Heart right ventricle (tissue), 16 donors: ENCODE measurements at places on chromosomes 12 and 14. TPM values are rescaled to one million over a fixed set of nuclear protein-coding genes. Genes with fewer than 3 reads are reported as not detected.

- no peaks in the 10 kb centered on the region for H3K27me3 ChIP-seq
- no peak overlapping the region for H3K27ac ChIP-seq
- no peaks in the 10 kb centered on the region for H3K36me3 ChIP-seq
- no peak overlapping the region for H3K4me3 ChIP-seq
- no peak for DNase-seq
- peaks cover 26% of the 10 kb centered on the region for H3K4me1 ChIP-seq
Measured at GRCh38 chr12:20555771-20556170, 139.4 kb upstream of the SLCO1C1 start.

DNA sequence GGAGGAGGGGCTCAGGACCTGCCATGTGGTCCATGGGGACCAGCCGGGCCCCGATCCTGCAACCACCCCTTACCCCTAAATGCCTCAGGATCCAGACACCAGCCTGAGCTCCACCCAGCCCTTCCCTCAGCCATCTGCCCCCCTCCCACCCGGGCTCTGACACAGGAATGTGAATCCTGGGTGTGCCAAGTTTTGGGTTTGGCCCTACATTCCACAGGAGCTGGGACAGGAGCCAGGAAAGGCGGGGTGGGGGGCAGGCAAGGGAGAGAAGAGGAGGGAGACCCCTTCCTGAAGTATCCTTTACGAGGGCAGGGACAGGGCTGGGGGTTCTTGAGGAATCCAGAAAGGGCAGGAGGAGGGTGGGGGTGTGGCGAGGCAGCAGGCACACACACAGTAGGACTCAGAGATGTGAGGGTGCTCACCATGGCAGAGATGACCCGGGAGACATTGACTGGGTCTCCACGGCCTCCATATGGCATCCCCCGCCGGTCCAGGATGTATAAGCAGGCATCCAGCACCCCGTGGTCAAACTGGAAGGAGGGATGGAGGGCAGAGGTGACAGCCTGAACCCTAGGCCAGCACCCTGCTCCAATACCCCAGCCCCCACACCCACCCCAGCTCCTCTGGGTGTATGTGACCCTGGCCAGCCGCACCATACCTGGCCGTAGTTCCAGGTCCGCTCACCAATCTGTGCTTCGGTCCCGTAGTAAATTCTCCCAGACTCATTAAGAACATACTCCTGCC is 3.5 kb downstream of the TGM1 start:
- H3K27ac ChIP-seq, result no peak overlapping the region
- no peaks in the 10 kb centered on the region for H3K27me3 ChIP-seq
- H3K36me3 ChIP-seq, result no peaks in the 10 kb centered on the region
- no peak overlapping the region for H3K4me3 ChIP-seq
- H3K4me1 ChIP-seq, result no peaks in the 10 kb centered on the region

DNA sequence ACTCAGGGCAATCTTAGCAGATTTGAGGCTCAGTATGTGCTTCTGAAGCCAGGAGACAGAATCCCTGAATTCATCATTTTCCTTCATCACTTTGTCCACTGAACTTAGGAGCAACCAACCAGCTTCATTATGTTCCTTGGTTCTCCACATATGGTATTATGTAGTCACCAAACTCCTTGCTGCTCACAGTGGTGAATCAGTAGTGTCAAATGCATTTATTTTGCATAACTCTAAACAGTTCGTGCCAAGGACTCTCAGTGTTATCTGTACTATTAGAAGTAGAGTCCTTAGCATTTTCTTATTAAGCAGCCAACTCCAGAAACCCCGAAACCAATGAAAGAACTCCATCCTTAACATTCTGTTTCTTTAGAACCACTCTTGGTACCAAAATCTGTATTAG is 466.9 kb upstream of the RGS6 start:
- no peaks in the 10 kb centered on the region for H3K36me3 ChIP-seq
- no peaks in the 10 kb centered on the region for H3K4me1 ChIP-seq
- H3K4me3 ChIP-seq, result no peak overlapping the region
- no peaks in the 10 kb centered on the region for H3K27me3 ChIP-seq

GRCh38 chr12:129870136-129870535 is 33.7 kb downstream of the TMEM132D start:
- H3K4me3 ChIP-seq, result no peak overlapping the region
- H3K27ac ChIP-seq, result no peak overlapping the region
- no peaks in the 10 kb centered on the region for H3K27me3 ChIP-seq
- H3K36me3 ChIP-seq, result no peaks in the 10 kb centered on the region
- DNase-seq, result no peak

DNA sequence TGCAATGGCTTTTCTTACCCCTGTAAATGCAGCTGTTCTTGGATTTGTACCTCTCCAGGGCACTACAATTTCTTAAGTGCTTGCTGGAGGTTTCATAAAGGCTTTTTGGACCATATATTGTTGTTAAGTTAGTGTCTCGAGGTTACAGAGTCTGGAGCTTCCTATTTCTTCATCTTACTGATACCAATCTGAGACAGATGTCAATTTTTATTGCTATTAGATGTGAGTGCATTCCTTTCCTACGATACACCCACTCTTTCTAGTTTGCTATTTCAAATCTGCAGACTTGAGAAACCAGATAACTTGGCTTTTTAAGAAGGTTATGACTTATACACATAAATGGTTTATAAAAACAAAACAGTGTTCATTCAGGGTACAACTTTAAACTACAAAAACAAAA is 2.1 kb downstream of the NOXRED1 start:
- no peaks in the 10 kb centered on the region for H3K36me3 ChIP-seq
- no peaks in the 10 kb centered on the region for H3K27me3 ChIP-seq
- no peak for DNase-seq
- no peak overlapping the region for H3K27ac ChIP-seq
- no peak overlapping the region for H3K4me3 ChIP-seq

DNA sequence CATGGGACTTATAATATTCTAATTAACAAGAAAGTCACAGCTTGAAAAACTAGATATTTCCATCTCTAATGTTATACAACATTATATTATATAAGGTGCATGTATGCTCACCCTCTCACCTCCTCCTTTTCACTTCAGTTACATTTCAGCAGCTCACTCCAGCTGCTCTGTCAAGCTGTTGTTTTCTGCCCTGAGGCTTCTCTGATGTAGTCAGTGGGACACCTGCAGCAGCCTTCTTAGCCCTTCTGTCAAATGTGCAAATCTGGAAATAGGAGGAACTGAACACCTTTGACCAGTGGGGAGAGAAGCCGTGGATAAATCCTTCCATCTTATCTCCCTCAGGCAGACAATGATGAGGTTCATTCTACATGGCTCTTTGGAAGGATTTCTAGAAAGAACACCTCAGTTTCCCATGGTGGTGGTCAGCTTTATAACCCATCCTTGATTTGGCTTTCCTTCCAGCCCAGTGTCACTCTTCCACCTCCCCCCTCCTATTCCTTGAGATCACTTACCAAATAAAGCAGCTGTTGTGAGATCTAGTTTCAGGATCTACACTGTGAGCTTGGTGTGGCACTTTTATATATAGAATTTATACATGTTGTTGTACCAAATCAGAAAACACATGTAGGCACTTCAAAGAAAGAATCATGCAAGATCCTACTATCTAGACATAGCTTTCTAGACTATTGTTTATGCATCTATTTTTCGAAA is 79.6 kb upstream of the STK38L start:
- no peaks in the 10 kb centered on the region for H3K27me3 ChIP-seq
- no peak overlapping the region for H3K4me3 ChIP-seq
- no peaks in the 10 kb centered on the region for H3K4me1 ChIP-seq

DNA sequence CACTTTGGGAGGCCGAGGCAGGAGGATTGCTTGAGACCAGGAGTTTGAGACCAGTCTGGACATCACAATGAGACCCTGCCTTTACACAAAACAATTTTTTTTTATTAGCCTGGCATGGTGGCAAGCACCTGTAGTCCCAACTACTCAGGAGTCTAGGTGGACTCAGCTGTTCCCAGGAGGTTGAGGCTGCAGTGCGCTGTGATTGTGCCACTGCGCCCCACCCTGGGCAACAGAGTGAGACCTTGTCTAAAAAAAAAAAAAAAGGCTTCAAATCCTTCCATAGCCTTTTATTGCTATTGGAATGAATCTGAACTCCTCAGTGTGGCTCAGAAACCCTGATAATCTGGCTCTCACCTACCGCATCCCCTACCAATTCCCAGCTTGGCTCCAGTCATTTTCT is 26.1 kb downstream of the AK7 start:
- H3K4me1 ChIP-seq, result no peaks in the 10 kb centered on the region
- DNase-seq, result no peak
- no peaks in the 10 kb centered on the region for H3K36me3 ChIP-seq
- no peaks in the 10 kb centered on the region for H3K27me3 ChIP-seq
- H3K4me3 ChIP-seq, result no peak overlapping the region

- H3K4me3 ChIP-seq, result no peak overlapping the region
- no peak overlapping the region for H3K27ac ChIP-seq
- no peaks in the 10 kb centered on the region for H3K27me3 ChIP-seq
- DNase-seq, result no peak
- H3K36me3 ChIP-seq, result peaks cover 20% of the 10 kb centered on the region
- no peaks in the 10 kb centered on the region for H3K4me1 ChIP-seq
Measured at GRCh38 chr12:10243818-10244520, 31.3 kb downstream of the GABARAPL1 start.

DNA sequence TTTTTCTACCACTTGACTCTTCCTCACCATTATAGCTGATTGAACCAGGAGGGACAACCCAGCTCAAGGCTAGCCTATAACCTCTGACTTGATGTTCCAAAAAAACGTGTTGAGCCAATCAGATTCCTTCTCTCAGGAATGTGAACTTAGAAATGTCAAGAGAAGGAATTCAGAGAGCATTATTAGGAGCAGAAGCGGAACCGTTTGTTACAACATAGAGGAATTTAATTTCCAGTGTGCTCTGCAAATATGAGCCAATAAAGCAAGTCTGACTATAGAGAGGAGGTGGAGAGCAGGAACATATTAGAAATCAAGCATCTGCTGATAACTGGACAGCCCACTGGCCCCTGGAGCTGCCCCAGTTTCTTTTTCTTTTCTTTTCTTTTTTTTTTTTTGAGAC is 15.3 kb upstream of the PELI2 start:
- no peak overlapping the region for H3K4me3 ChIP-seq
- DNase-seq, result no peak
- H3K27ac ChIP-seq, result no peak overlapping the region
- H3K36me3 ChIP-seq, result no peaks in the 10 kb centered on the region

- no peaks in the 10 kb centered on the region for H3K4me1 ChIP-seq
- H3K27me3 ChIP-seq, result no peaks in the 10 kb centered on the region
- H3K4me3 ChIP-seq, result no peak overlapping the region
- no peak overlapping the region for H3K27ac ChIP-seq
- DNase-seq, result no peak
Measured at GRCh38 chr14:100747736-100748135, 21.0 kb downstream of the DLK1 start.

The RHEBL1 gene
- total RNA-seq, result 0.49 TPM

The CISTR gene
- 2.6 TPM for total RNA-seq

The SYT1 gene
- not detected for total RNA-seq

The IQSEC3 gene
- 0.64 TPM for total RNA-seq

The SLCO1C1 gene
- 1.3 TPM for total RNA-seq

The SLC6A12 gene
- total RNA-seq, result 1.1 TPM
